ENCODE measurements at places on chromosomes 12 and 14.

DNA sequence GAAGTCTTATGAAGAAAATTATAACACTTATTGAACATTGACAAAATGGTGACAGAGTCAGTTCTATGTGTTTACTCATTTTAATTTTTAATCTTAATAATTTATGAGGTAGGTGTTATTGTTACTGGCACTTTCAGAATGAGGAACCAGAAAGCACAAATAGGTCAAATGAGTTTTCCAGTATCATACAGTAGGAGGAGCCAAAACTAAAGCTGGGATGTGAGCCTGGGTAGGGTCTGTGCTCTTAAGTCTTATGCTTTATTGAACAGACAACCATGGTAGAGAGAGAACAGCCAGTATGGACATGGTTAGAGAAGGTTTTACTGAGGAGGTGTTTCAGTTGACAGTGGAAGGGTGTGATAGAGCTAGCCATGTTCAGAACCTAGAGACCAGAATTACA lies 775.7 kb downstream of the TMTC2 start:
- no peak for DNase-seq

DNA sequence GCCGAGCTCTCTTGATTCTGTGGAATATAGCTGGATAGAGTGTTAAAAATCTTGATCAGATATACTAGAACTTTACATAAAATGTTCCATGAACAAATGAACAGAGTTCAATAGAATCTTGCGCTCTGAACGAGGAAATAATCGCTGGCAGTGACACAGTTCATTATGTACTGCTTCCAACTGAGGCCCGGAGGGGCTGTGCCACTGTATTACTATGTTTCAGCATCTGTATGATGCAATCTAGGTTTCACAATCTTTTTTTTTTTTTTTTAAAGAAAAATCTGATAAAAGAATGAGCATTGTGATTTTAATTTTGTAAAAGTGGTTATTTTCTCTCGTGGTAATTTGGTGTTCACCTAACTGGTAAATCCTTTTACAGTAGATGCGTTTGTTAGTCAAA lies 77.2 kb downstream of the FERMT2 start:
- DNase-seq, result peak; percentile 90

DNA sequence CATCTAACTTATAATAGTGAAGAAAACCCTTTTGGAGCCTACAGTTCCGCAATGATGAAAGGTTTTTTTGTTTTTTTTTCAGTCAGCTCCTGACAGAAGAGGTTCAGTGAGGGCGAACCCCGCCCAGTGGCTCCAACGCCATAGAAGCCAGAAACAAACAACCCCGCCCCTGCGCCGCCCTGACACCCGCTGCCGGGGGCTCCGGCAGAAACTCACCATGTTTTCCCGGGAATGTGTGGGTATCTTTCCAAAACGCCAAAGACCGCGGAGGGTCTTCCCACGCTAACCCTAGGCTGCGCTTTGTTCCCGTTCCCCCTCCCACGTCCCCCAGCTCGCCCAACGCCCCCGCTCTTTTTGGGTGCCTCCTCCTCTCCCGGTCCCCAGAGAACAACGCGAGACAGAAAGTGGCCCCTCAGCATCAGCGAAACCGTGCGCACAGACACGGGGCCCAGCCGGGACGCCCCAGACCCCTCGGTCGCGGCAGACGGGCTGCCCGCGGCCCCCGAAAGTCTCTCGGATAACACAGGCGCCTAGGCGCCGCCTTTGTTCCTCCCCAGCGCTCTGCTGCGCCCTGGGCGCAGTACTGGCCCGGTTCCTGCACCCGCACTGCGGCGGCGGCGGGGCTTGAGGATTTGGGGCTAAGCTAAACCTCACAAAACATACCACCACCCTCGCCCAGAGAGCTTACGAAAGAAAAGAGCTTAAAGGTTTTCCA lies 522 bp downstream of the TUBA1A start:
- peak; percentile 85 for DNase-seq

DNA sequence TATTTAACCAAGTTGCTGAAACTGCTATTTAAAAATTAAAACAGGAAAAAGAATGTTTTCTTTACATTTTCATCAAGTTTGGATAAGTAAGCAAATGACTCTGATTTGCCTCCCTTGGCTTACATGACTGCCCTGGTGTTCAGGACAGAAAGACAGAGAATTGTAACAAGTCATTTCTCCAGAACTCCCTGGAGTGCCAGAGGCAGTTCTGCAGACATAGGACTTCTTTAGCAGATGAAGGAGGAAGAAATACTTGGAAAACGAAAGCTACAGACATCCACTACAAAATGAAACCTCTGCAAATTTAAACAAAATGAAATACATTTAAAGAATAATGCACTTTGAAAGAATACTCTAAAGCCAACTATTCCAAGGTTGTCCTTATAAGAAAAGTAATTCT lies 253.9 kb downstream of the LRFN5 start:
- DNase-seq, result no peak

DNA sequence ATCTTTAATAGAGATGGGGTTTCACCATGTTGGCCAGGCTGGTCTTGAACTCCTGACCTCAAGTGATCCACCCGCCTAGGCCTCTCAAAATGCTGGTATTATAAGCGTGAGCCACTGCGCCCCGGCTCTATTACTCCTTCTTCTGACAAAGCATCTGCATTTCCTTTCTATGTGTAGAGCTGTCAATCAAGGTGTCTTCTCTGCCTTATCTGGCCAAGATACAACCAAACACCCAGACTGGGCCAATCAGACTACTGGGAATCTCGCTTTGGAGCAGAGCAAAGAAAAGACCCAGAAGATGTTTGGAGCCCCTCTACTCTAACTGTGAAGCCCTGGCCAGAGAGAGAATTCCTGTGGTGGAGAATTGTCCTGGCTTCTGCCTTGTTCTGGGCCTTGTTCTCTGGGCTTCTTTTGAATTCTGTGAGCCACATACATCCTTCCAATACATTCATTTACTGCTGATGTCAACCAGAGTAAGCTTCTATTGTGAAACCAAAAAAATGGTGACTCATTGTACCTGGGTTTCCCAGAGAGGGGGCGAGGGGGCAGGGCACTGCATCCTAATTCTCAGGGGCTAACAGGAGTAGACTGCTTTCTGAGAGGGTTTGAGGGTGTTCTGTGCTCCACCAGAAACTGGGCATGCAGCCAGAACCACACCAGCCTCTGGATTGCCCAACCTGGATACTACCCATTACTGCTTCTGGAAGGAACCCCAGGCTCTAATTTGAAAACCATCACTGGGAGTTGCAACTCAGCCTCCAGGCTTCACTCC lies 18.8 kb upstream of the FLVCR2 start:
- DNase-seq, result peak; percentile 77
